T-helper 2 cell treated with Interferon-gamma antibody and Interleukin-4, amounts not matched to agents 5 μg/mL and 100 μg/mL, for 36 hours (primary cell): ENCODE measurements at places on chromosomes 3 and 15.
A peak's percentile ranks its signal among the peaks of the same experiment; 100 is the strongest.

DNA sequence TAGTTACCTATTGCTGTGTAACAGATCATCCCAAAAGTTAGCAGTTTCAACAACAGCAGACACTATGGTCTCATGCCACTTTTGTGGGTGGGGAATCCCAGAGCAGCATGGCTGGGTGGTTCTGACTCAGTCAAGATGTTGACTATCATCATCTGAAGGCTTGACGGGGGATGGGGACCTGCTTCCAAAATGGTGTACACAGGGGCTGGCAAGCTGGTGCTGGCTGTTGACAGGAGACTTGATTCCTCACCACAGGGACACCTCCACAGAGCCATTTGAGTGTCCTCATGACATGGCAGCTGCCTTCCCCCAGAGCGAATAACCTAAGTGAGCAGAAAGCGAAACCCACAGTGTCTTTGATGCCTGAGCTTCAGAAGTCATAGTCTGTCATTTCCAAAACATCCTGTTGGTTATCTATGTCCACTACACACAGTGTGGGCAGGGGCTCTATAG is 19.1 kb downstream of the DNAJB8 start:
- H3K27me3 ChIP-seq, result peaks cover 12% of the 10 kb centered on the region
- H3K27ac ChIP-seq, result peak overlapping the region; percentile 42
- peak; percentile 67 for DNase-seq

DNA sequence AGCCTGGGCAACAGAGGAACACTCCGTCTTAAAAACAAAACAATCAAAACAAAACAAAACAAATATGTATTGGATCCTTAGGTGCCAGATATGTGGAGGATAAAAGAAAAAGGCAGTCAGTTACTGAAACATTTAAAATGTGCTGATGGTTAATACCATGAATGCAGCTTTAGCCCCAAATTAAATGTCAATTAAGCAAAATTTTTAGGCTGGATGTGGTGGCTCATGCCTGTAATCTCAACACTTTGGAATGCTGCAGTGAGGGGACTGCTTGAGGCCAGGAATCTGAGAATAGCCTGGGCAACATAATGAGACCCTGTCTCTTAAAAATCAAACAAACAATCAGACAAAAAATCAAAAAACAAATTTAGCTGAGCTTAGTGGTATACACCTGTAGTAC is 8.5 kb upstream of the CHMP2B start:
- no peaks in the 10 kb centered on the region for H3K4me1 ChIP-seq
- H3K36me3 ChIP-seq, result no peaks in the 10 kb centered on the region
- DNase-seq, result no peak
- H3K27ac ChIP-seq, result no peak overlapping the region

DNA sequence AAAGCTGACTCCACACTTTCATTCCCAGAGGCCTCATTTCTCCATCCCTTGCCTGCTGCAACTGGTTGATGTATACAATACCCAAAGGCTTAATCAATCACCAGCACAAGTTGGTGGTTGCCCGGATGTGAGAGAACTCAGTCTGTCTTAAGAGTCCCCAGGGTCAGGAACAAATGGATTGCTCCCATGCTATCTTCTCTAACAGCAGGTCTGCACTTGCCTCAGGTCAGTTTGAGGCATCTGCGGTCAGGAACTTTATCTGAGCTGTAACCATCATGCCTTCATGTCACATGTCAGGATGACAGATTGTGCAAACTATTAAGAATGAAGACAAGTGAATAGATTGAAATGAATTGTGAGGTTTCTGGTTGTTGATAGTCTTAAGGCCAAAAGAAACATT is 56.1 kb downstream of the BFSP2 start:
- H3K4me3 ChIP-seq, result no peak overlapping the region
- H3K27me3 ChIP-seq, result no peaks in the 10 kb centered on the region
- no peaks in the 10 kb centered on the region for H3K36me3 ChIP-seq
- no peak for DNase-seq

- H3K4me3 ChIP-seq, result no peak overlapping the region
- peaks cover 4% of the 10 kb centered on the region for H3K4me1 ChIP-seq
- no peak overlapping the region for H3K27ac ChIP-seq
- peaks cover 2% of the 10 kb centered on the region for H3K36me3 ChIP-seq
- DNase-seq, result no peak
These were observed 17.7 kb upstream of the SNRK start for GRCh38 chr3:43268636-43269035.

GRCh38 chr3:63264716-63265115 is 13.4 kb upstream of the SYNPR start:
- DNase-seq, result no peak
- H3K27me3 ChIP-seq, result no peaks in the 10 kb centered on the region
- no peak overlapping the region for H3K4me3 ChIP-seq
- H3K27ac ChIP-seq, result no peak overlapping the region
- H3K36me3 ChIP-seq, result no peaks in the 10 kb centered on the region

GRCh38 chr3:42501681-42502428 is 588 bp upstream of the VIPR1 start:
- peak overlapping the region; percentile 22 for H3K27ac ChIP-seq
- H3K4me1 ChIP-seq, result peaks cover 12% of the 10 kb centered on the region
- no peaks in the 10 kb centered on the region for H3K36me3 ChIP-seq
- peaks cover 51% of the 10 kb centered on the region for H3K27me3 ChIP-seq

DNA sequence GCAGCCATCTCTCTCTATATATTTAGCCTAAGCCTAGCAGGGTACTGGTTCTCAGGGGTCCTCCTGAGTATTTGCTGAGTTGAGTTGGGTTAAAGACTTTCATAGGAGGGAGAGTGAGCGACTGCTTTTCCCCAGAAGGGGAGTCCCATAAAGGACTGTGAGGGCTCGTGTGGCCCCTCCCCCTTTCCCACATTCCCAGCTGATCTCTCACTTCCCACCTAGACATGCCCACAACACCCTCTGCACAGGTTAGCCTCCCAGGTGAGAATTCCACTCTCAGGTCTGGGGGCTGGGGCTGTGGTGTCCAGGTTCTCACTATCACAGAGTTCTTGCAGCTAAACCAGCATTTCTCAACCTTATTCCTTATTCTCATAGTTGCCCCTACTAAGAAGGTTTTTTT is 15.8 kb downstream of the EPHB1 start:
- H3K27ac ChIP-seq, result no peak overlapping the region
- H3K4me1 ChIP-seq, result no peaks in the 10 kb centered on the region
- no peak for DNase-seq
- H3K4me3 ChIP-seq, result no peak overlapping the region
- peaks cover 15% of the 10 kb centered on the region for H3K27me3 ChIP-seq

DNA sequence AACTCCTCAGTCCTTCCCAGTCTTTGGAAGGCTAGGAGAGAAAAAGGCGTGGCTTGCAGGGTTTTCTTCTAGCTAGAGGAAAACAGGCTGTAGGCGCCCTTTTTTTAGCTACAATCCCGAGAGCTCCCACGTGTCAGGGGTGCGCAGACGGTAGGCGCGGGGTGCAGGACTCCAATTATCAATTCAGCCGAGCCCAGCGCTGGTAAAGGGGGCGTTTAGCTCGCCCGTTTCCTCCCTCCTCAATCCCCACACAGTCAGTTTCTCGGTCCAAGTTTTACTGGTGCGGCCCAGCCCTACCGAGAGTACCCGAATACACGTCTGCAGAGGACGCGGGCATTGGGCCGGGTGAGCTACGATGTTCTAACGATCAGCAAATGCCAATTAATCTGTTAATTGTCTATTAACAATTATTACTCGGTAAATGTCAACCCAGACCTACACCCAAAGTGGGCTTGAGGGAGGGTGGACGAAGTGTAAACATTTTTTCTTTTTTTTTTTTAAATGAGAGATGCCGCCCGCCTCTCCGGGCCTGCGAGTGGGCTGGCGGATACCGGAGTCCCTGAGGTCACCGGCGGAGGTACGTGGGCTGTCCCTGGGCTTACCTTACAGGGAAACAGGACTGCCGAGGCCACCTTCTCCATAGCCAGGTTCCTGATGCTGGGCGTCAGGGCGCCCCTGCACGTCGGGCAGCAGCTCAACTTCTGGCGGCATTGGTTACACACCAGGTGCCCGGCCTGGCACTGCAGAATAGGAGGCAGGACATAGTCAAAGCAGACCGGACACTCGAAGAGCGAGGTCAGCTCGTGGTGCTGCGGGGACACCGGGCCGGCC is 923 bp downstream of the SIAH2 start:
- H3K36me3 ChIP-seq, result peaks cover 31% of the 10 kb centered on the region
- no peak for DNase-seq
- H3K4me3 ChIP-seq, result peak overlapping the region; percentile 90

- H3K36me3 ChIP-seq, result no peaks in the 10 kb centered on the region
- H3K27ac ChIP-seq, result no peak overlapping the region
- H3K27me3 ChIP-seq, result no peaks in the 10 kb centered on the region
- DNase-seq, result no peak
- H3K4me3 ChIP-seq, result no peak overlapping the region
These were observed 196.3 kb downstream of the MEIS2 start for GRCh38 chr15:36903922-36904556.

DNA sequence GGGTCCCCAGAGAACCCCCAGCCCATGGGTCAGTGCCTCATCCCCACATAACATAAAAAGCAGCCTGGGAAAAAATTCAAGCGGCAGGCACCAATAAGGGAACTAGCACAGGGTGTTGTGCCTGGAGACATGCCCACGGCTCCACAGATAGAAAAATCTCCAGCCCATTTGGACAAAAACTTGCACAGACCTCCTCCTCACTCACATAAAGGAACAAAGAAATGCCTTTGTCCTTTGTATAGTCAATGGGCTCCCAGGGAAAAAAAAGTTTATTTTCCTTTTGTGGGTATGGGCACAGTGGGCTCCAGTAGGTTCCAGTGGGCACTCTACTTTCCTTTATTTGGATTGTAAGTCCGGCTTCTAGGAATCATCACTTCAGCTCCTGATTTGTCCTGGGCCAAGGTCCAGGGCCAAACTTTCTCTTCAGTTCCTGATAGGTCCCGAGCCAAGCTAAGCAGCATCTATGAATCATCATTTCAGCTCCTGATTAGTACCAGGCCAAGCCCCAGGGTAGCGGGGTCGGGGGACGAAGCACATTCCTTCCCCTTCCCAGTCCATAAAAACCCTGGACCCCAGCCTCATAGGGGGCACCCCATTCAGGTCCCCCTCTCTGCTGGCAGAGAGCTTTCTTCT is 1.6 kb upstream of the DNAH12 start:
- peaks cover 8% of the 10 kb centered on the region for H3K27me3 ChIP-seq
- no peak for DNase-seq
- H3K4me3 ChIP-seq, result no peak overlapping the region

- peak overlapping the region; percentile 6 for H3K4me3 ChIP-seq
- peak overlapping the region; percentile 62 for H3K27ac ChIP-seq
- H3K27me3 ChIP-seq, result no peaks in the 10 kb centered on the region
- H3K36me3 ChIP-seq, result peaks cover 3% of the 10 kb centered on the region
These were observed 110.6 kb upstream of the TSPAN3 start for GRCh38 chr15:77181305-77182074.

DNA sequence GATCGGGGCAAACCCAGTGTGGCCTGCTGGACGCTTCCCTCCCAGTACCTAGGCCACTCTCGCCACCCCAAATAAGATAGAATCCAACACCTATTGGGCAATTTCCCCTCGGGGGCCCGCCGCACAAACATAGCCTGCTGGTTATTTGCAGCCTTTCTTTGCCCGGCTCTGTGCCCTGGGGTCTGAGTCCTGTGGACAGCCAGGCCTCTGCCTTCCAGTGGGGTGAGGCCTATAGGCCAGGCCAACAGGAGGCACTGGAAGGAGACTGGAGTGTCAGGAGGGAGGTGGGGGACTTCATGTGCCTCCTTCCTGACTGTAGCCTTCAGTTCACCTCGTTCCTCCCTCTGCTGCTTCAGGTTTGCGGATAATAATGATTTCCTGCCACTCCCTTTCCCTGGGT is 47.4 kb upstream of the LDHAL6B start:
- H3K4me3 ChIP-seq, result no peak overlapping the region
- no peaks in the 10 kb centered on the region for H3K4me1 ChIP-seq
- peaks cover 11% of the 10 kb centered on the region for H3K36me3 ChIP-seq
- no peak for DNase-seq

DNA sequence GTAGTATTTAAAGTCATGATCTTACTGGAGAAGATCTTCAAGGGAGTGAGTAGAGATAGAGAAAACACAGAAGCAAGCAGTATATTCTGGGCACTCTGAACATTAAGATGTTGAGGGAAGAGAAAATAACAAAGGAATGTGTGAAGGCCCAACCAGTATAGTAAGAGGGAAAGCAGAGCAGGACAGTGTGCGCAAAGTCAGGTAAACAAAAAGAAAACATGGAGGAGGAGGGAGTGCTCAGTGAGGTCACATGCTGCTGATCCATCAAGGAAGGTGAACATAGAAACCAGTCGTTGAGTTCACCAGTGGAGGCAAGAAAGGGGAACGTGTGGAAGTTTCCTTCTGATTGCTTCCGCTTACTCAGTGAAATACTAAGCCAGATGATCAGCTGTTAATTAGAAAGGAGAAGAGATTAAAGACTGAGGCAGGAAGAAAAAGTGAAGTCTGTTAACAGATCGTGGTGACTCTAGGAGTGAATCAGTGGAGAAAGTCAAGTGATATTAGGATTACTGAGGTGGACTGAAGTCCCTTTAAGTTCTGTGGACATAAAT is 47.2 kb downstream of the OPA1 start:
- H3K27ac ChIP-seq, result no peak overlapping the region
- no peaks in the 10 kb centered on the region for H3K27me3 ChIP-seq
- H3K4me1 ChIP-seq, result no peaks in the 10 kb centered on the region
- DNase-seq, result no peak
